ENCODE measurements at places on chromosomes 7 and 10.

DNA sequence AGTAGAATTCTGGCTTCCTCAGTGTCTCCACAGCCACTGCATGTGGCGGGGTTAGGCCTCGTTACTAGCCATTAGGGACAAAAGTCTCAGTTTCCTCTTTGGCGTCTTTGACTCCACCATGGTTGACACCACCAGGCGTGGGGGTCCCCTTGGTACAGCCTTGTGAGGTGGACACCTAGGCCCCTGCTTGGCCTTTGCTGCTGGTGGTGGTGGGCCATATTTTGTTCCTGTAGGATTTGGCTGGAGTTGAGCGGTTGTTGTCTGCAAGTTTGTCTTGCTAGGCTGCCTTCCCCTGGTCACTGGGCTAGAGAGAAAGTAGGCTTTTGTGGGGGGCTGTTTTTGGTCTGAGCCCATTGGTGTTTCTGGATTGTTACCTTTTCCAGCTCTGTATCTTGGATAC, 272.7 kb downstream of the CAMK1D start:
- DNase-seq = no peak

GRCh38 chr10:15476337-15476736, 105.2 kb upstream of the FAM171A1 start:
- no peak for DNase-seq

GRCh38 chr10:90372451-90372850, 485.4 kb downstream of the HTR7 start:
- no peak for DNase-seq

- DNase-seq = no peak
Measured at GRCh38 chr7:17968791-17969715, 28.8 kb upstream of the SNX13 start.

DNA sequence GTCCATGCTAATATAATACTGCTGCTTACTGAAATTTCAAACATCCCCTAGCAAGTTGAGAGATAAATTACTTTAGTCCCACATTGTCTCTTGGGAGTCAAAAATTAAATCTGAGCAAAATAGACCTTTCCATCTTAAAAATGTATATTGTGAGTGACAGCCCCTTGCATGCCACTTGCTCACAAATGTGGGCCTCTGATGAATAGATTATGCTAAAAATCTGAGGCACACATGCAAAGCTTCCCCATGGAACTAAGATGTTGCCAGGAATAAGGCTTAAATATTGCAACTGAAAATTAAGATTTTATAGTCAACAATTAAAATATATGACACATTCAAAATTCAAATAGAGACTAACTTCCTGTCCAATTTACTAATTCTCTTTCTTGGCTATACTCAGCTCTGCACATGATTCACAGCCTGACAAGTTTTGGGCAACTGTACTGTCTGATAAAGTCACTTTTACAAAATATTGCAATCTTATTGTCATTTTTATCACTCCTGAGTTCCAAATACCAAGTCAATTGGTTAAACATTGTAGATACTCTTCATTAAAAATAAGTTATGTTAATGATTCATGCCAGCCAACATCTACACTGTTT, 301.2 kb downstream of the CACNA2D1 start:
- no peak for DNase-seq

DNA sequence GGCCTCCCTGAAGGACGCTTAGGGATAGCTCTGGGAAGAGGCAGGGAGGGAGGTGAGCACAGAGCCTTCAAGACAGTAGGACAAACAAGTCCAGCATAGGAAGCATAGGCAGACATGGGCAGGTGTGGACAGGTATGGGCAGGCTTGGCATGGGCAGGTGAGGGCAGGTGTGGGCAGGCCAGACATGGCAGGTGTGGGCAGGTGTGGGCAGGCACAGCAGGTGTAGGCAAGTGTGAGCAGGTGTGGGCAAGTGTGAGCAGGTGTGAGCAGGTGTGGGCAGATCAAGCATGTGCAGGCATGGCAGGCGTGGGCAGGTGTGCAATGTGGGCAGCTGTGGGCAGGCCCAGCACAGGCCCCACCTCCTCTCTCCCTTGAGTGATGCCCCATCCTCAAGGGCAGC, 148.8 kb upstream of the ZMIZ1 start:
- no peak for DNase-seq

DNA sequence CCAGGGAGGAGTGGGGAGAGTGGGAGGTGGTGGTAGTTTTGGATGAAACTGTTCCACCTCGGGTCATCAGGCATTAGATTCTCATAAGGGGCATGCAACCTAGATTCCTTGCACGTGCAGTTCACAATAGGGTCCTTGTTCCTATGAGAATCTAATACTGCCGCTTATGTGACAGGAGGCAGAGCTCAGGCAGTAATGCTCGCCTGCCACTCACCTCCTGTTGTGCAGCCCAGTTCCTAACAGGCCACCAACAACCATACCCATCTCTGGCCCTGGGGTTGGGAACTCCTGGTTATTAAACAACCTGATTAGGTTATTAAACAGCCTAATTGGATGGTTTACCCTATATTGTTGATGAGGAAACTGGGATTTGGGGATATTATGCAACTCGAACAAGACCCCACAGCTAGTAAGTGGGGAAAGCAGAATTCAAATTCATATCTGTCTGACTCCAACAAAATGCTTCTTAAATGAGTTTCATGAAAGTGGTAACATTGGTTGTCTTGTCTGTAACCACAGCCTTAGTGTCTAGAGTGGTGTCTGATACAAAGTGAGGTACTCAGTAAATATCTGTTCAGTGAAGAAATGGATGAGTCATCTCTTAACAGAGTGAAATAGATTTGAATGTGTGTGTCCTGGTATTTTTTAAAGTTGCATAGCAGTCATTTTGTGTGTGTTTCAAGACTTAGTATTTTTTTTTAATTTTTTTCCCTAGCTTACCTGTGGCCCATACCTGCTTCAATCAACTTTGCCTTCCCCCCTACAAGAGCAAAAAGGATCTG, 101.6 kb downstream of the HECTD2 start:
- no peak for DNase-seq

- no peak for DNase-seq
Measured at GRCh38 chr7:82389876-82390275, 53.7 kb downstream of the CACNA2D1 start.

DNA sequence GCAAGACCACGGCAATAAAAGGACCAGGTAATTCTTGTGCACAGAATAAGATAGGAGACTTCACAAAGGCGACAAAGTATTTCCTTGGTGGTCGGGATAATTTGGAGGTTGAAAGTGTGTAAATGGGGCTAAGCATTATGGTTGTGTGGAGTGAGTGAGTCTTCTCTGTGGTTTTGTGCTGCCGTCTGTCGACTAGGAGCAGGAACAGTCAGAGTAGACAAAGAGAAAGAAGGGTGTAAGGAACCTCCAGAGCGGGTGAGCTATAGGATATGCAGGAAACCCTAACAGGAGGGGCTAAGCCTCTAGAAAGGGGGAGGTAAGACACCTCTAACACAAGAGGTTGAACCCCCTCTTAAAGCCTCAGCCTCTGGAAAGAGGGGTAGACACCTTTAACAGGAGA, 201.6 kb downstream of the SH2D4B start:
- DNase-seq = no peak

DNA sequence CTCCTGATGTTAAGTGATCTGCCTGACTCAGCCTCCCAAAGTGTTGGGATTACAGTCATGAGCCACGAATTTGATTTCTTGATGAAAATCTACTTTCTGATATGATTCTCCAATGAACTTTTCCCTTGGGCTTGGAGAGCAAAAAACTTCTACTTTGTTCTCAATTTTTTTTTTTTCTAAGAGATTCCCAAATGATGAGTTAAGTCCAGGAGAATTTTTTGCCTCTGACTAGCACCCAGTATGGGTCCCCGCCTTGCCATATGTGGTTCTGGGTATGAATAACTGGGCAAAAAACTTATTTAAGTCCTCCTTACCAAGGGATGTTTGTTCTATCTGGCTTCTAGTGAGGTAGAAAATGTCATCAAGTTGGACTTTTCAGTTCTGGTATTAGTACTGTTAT, 147.9 kb upstream of the LYZL1 start:
- DNase-seq = no peak

DNA sequence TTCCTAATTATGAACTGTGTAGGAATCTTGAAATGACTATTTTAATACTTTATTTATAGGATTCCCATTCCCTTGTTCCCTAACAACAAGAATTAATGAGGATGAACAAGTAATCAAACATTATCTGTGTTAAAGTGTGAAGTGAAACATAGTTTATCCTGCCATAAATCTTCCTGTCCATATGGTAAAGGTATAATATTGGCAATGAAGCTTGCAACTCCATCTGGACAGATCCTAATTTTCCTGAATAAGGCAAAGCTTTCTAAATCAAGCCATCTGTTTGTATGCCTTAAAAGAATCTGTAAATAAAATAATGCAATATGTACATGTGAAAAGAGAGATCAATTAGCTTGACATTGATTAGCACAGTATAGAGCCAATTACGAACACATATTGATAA, 529.0 kb downstream of the ANKRD7 start:
- DNase-seq = no peak

DNA sequence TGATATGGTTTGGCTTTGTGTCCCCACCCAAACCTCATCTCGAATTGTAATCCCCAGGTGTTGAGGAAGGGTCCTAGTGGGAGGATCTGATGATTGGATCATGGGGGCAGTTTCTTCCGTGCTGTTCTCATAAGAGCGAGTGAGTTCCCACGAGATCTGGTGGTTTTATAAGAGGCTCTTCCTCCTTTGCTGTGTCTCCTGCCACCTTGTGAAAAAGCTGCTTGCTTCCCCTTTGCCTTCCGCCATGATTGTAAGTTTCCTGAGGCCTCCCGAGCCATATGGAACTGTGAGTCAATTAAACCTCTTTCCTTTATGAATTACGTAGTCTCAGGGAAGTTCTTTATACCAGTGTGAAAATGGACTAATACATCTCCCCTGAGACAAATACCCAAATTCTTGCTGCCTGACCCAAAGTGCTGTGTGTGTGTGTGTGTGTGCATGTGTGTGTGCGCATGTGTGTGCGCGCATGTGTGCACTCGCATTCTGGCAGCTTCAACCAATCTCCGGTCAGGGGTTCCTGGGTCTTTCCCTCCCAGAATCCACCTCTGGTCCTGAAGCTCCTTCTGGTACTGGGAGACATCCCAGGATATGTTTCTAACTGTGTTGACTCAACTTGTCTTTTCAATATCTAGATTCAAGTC, 98.1 kb upstream of the LRRC4 start:
- DNase-seq = no peak

DNA sequence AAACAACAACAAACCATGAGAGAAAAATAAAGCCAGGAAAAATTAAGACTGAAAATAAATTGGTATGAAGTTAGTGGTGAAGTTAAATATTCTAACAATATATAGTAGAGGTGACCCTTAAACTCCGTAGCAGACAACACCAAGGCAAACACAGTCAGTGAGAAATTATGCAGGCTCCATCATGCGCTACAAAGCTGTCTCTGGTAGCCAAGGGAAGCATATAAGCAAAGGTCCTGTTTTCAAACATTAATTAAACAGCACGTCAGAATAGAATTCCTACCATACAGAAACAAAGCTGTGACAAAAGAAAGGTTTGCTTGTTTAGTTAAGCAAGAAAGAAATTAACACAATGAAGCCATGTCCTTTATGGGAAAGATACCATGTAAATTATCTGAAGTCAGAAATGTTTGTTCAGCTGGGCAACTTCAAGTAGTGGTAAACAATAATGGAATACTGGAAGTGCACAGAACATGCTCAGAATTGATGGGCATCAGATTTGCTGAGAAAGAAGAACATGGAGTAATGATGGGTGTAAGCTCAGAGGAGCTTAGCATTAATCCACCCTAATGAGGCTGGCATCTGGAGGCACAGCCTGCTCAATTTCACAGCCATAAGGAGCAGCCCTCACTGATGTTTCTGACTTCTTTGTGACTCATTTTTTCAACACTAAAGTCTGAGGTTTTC, 75.7 kb downstream of the IGF2BP3 start:
- DNase-seq = no peak

DNA sequence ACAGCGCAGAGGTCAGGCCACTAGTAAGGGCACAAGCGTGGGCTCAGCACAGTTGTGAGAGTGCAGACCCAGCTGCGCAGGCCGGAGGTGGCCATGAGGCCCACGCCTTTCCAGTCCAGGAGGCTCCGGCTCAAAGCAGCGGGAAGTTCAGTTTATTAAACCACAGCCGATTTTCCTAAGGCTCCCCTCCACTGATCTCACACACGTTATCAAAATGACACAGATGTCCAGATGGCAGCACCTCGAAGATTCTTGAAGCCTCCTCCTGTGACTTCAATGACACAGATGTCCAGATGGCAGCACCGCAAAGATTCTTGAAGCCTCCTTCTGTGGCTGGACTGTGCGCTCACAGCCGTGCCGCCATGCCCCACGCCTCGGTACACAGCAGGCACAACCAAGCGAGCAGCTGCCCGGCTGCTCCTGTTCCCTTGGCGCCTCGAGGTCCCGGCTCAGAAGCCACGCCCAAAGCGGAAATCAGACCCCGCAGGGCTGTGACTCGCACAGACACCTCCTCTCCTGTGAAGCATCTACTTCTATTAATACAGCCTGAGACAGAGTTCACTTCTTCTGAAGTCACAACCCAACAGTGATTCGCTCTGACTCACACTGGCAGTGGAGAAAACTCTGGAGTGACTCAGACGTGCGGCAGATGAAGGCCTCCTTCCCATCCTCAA, 122.7 kb downstream of the MAD1L1 start:
- DNase-seq = no peak

- DNase-seq = no peak
Measured at GRCh38 chr10:35017608-35018007, 72.5 kb downstream of the CUL2 start.

DNA sequence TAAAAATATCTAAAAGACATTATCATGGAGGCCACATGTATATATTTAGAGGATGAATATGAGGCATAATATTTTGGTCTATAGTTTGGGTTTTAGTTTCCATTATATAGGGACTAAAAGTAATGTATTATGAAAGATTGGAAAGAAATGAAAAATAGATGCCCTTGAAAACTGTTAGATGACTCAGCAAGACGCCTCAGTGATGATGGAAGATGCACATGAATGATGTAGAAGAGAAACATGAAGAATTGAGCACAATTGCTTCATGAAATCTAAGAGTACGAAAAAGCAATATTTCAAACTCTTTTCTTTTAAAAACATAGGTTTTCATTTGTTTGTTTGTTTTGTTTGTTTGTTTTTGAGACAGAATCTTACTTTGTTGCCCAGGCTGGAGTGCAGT, 89.8 kb downstream of the ARL4A start:
- no peak for DNase-seq

DNA sequence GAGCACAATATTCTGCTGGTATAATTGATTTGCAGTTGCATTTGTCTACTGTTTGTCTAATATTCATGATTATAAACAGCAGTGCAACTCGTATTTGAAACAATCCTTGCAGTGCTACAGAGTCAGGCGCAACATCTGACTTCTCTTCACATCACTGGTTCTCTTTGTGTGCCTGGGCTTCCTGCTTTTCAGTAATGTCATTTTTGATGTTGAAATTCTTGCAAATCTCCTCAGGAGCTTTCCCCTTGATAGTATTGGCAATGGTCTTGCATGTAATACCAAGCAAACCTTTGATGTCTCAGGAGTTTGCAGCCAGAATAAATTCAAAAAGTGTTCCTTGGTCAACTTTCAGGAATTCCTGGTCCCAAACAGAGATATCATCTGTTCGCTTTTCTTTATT, 20.2 kb downstream of the HPS6 start:
- DNase-seq = no peak

Data from GM10248 (cell line).